GF-D8 (cell line): ENCODE measurements at places on chromosomes 1 and 21.

DNA sequence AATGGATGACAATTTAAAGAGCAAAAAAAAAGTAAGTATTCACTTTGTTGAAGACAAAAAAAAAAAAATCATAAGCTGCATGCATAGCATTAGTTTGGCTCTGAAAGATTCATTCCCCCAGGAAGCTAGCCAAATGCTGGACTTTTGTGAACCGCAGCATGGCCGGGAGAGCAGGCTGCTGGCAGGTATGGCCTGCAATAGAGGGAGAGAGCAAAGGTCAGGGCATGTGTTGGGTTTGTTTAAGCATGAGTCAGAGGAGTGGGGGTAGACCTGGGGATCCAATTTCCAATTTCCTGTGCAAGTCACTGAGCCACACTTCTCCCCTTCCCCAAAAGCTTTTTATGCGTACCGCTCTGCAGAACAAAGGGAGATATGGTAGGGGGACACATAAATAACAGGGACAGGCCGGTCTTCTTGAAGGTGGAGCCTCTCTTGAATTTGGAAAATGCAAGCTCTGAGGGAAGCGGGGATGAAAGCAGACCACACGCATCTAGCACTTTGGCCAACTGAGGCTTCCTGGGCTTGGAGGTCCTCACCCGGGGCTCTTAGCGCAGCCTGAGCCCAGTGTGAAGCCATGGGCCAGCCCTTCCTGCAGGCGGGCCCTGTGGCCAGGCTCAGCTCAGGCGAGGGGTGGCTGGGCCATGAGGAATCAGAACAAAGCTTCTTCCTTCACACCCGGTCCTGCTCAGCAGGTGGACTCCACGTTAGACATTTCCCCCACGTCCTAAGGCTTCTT lies 171.1 kb downstream of the TOMM20 start:
- DNase-seq, result no peak

GRCh38 chr21:42653231-42654061 lies at the start of gene PDE9A:
TSS of gene PDE9A (plus strand) at chr21:42653621. CDS start at chr21:42653815, 194 bp downstream.
- no peak for DNase-seq

GRCh38 chr1:174954073-174954460 lies 45.7 kb upstream of the CACYBP start:
- DNase-seq, result no peak

DNA sequence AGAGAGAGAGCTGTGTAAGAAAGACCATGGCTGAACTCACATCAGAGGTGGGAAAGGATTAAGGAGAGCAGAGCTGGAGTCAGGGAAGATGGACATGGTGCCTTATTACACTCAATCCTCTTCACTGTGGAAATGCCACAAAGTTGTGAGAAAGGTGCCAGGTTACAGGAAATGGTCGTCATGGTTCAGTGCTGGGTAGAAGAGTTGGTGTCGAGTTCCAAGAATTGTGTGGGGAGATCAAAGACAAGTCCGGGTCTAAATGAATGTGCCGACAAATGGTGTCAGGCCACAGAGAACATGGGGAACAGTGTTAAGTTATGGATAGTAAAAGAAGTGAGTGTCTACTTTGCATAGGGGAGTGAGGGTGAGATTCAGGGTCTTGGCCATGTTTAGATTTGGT lies 40.9 kb downstream of the LAMC2 start:
- no peak for DNase-seq

GRCh38 chr1:175851749-175852148 lies 108.4 kb upstream of the TNR start:
- no peak for DNase-seq

- DNase-seq, result no peak
These were observed 180.7 kb downstream of the ZBTB18 start for GRCh38 chr1:244231572-244232315.

- no peak for DNase-seq
These were observed 30.2 kb downstream of the GNAT2 start for GRCh38 chr1:109589177-109589576.

- no peak for DNase-seq
These were observed 55.5 kb upstream of the TLR5 start for GRCh38 chr1:223198628-223198965.

DNA sequence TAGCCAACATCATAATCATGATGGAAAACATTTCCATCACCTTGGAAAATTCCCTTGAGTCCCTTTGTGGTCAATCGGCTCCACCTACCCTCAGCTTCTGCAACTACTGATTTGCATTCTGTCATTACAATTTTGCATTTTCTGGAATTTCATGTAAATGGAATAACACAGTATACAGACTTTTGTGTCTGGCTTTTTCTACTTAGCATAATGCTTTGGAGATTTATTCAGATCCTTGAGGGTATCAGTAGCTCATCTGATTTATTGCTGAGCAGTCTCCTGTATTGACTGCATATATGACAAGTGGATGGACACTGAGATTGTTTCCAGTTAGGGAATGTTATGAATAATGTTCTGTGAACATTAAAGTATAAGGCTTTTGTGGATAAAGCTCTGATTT lies 358.3 kb downstream of the USP25 start:
- no peak for DNase-seq

DNA sequence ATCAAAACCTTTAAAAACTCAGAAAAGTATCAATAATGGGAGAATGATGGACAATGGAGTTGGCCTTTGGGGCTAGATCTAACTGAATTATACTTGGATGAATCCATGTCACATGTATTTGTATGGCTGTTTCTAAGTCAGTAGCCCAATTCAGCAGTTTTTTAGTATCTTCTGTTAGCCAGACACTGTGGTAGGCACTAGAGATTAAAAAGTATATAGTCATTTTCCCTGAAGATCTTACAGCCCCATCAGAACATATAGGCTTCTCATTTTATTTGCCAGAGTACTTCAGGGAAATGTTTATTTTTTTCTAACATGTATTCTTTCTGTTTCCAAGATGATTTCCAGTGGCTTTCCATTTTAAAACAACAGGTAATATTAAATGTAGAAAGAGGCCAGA lies 273.7 kb downstream of the NFIA start:
- DNase-seq, result no peak

GRCh38 chr21:41170859-41171609 lies 3.1 kb downstream of the BACE2 start:
- no peak for DNase-seq

- DNase-seq, result no peak
These were observed 5.8 kb downstream of the JMJD4 start for GRCh38 chr1:227729144-227729880.

- DNase-seq, result no peak
These were observed 356.8 kb downstream of the RRAGC start for GRCh38 chr1:38502758-38503157.

GRCh38 chr21:42079939-42080787 lies 9.0 kb downstream of the UMODL1 start:
- DNase-seq, result no peak

- no peak for DNase-seq
These were observed 31.0 kb upstream of the IFI16 start for GRCh38 chr1:158978730-158979129.

DNA sequence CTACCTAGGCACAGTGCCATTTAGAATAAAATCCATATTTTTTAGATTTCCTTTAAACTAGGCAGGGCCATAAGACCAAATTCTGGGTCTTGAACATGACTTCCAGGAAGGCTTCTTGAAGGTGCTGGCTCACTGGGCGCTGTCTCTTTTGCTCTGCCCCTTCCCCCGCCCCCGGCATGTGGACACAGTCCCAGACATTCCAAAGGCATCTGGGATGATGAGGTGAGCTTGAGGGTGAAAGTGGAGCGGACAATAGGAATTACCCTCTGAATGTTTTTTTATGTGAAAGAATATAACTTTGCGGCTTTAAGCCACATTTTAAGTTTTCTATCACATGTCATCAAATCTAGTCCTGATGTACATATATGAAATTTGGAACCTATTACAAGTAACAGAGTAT lies 29.4 kb downstream of the RWDD3 start:
- no peak for DNase-seq

DNA sequence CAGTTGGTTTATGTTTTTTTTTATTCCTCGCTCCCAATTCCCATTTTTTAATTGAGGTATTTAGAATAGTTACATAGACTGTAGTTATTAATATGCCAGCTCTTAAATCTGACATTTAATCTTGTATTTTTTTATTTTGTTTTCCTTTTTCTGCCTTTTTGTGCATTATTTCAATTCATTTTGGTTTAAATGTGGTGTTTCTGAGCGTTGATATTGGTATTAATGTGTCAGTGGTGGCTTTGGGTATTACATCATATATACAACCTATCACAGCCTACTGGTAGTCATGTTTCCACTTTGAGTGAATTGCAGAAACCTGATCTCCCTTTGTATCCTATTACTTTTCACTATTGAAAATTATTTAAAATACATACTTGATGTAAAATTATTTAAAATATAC lies 1027.3 kb downstream of the KCNT2 start:
- DNase-seq, result no peak

DNA sequence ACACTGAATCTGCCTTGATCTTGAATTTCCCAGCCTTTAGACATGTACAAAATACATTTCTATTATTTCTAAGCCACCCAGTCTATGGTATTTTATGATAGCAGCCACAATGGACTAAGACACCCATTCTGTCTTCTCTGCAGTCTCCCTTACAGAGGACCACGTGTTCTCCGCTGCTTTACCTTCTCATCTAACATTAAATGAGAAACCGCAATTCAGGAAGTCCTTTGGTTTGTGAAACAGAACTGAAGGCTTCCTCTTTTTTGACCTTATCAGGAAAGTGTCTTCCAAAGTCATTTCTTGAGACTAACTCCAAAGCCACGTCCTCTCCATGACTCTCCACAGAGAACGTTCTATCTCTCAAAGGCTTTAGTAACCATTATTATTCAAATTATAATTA lies 560.1 kb downstream of the OMA1 start:
- DNase-seq, result peak; percentile 53

DNA sequence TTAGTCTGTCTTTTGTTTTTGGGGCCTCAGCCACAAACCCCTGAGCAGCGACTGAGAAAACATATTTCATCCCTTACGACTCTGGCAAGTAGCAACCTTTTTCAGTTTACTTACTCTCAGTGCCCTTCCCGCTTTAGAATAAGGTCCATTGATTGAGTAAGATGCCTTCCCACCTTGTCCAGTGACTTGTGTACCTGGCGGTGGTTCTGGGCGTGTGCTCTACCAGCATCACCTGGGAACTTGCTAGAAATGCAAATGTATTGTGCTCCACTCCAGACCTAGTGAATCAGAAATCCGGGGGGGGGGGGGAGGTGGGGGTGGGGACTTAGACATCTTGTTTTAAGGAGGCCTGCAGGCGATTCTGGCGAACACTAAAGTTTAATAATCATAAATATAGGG lies 72.1 kb downstream of the S1PR1 start:
- no peak for DNase-seq

GRCh38 chr1:59076612-59077011 lies 220.3 kb upstream of the FGGY start:
- no peak for DNase-seq

GRCh38 chr1:200873116-200873670 lies 412 bp downstream of the GPR25 start:
- DNase-seq, result no peak

- no peak for DNase-seq
These were observed 27.2 kb upstream of the CAPZB start for GRCh38 chr1:19512545-19512944.

GRCh38 chr1:42359466-42359865 lies 21.1 kb upstream of the RIMKLA start:
- no peak for DNase-seq

GRCh38 chr1:171868217-171868803 lies 27.0 kb downstream of the DNM3 start:
- DNase-seq, result no peak

DNA sequence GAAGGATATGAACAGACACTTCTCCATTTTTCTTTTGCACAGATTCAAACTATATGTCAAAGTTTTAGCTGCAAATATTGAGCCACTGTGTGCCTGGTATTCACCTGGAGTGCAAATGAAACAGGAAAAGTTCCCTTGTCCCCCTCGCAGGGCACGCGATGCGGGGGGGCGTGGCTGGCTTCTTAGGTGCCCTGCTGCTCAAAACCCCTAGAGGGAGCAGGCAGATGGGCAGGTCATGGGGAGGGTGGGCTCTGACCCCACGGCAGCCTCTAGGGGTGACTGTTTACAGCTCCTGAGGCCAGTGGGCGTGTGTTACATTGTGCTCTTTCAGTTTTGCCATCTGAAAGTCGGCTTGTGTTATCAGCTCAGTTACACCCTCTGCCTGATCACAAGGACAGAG lies 931.2 kb upstream of the B3GALT2 start:
- DNase-seq, result no peak

- no peak for DNase-seq
These were observed 120.9 kb downstream of the GLUL start for GRCh38 chr1:182270731-182271130.

DNA sequence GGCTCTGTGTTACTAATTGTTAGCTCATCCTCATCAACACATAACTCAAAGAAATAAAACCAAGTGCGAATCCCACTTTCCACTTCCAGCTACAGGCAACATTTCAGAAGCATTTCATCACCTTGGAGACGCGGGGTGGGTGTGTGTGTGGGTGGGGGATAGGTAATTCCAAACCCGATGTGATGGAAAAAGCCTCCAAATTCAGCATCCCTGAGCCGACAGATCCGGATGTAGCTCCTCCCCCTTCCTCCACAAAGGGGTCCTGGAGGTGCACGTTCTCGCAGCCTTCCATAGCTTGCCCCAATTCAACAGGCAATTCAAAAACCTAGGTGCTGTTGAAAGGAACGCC lies 486 bp downstream of the HSPA13 start:
- DNase-seq, result no peak

GRCh38 chr1:19460535-19461219 lies 24.7 kb downstream of the CAPZB start:
- no peak for DNase-seq

DNA sequence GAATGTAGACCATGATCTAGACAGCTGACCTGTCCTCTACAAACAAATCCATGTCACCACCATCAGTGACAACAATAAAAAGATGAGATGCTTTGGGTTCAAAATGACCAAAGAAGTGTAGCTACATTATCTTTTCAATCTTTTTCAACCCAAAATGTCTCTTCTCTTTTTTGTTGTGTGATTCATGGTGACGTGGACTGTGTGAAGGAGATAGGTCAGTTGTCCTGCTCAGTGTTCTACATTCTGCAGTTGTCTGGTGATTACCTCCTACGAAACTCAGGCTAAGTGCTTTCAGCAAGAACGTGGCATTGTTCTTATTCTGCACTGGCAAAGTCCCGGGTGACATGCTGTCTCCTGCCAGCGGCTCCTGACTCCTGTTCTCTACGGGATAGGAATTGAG lies 73.1 kb downstream of the PRKAB2 start:
- DNase-seq, result no peak

- DNase-seq, result no peak
These were observed 69.3 kb downstream of the RBM11 start for GRCh38 chr21:14285147-14285761.

- DNase-seq, result no peak
These were observed 148.1 kb downstream of the NRIP1 start for GRCh38 chr21:14916676-14917141.

- DNase-seq, result no peak
These were observed 510.9 kb downstream of the PTPRU start for GRCh38 chr1:29747196-29747595.
